ENCODE measurements at places on chromosomes 13 and 19.
A peak's percentile ranks its signal among the peaks of the same experiment; 100 is the strongest.

DNA sequence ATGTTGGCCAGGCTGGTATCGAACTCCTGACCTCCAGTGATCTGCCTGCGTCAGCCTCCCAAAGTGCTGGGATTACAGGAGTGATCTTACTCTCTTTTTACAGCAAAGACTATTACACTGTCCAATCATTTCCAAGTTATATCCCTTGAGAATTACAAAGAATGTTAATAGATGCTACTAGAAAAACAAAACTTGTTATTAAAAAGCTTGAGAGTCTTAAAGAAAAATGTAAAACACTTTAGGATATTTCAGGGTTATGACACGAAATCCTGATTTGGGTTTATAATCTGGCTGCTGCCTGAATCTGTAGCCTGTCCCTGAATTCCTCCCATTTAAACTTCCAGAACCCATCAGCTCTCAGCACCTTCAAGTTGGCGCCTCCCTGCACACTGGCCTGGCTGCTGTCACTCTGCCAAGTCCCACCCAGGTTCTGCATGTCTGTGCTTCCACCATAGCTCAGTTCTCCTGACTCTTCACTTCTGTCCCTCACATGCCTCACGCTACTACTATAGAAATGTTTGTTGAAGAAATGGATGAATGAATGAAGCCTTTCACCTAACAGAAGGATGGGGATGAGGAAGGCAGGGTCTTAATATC, 55.8 kb upstream of the RFXAP start:
- DNase-seq, result no peak

DNA sequence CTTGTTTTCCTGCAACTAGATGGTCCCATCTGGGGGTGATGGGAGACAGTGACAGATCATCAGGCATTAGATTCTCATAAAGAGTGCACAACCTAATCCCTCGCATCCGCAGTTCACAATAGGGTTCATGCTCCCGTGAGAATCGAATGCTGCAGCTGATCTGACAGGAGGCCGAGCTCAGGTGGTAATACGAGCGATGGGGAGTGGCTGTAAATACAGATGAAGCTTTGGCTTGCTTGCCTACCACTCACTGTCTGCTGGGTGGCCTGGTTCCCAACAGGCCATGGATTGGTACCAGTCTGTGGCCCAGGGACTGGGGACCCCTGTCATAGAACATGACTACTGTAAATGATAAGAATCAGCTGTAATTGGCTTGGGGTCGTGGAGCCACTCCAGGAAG, 28.0 kb downstream of the WDR88 start:
- DNase-seq, result no peak

GRCh38 chr13:113064534-113065405, 40.8 kb upstream of the F7 start:
- peak; percentile 42 for DNase-seq

DNA sequence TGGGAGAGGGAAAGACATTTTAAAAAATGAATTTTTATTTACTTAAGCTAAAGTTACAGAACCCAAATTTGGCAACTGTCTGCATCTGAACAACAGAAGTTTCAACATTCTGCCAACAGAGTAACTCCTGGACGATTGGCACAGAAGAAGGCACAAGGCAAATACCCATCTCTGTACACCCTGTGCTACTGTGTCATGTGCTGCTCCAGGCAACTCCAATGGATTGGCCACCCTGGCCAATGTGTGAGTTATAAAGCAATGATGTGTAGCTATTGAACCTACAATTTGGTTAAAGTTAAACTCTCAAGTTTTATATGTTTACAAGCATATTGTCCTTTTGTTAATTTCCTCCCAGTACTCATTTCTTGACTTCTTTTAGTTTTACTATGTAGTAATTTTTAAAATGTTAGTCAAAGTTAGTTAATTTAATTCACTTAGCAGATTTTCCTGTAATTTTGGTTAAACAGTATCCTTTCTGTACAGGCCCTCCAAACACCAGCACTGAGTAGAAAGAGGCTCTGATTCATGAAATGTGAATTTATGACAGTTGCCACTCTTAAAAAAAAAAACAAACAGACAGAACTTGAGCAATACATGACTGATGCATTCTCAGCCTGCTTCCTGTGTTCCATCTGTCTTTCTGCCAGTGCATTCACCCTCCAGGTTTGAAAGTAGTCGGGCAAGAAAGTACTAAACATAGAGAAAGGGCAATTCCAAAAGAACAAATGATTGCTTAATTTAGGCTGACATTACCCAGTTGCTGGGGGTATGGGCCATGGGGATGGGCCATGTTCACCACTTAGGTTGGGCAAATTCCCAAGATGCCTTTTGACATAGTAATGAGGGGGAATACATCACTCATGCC, 5.9 kb downstream of the STARD13 start:
- no peak for DNase-seq

- no peak for DNase-seq
Measured at GRCh38 chr19:54094426-54095000, 6.1 kb downstream of the OSCAR start.

- DNase-seq, result no peak
Measured at GRCh38 chr13:105847527-105848291, 687.8 kb downstream of the EFNB2 start.

DNA sequence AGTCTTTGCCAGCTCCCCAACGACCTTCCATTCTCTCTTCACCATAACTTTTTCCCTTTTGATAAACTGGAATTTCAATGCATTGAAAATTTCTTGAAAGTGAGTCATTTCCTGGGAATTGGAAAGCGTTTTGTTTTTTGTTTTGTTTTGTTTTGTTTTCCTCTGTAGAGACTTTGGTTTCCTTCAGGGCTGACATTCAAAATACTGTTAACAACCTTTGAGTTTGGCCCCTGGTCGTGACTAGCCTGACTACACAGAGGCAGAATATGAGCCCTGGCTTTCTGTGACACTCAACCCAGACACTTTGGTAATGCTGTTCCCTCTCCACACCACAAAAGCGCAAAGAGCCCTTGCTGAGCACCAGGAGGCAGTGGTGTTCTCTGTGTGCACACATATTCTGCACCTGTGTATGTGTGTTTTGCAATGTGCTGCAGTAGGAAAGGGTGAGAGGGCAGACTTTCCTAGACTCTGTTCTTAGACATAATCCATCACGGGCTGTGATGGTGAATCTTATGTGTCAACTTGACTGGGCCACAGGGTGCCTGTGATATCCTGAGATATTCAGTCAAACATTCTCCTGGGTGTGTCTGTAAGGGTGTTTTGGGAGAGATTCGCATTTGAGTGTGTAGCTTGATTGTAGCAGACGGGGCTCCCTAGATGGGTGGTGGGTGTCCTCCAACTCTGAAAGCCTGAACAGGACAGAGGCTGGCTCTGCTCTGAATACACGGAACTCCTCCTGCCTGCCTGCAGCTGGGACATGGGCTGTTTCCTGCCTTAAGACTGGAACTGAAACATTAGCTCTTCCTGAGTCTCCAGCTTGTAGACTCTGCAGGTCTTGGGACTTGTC, 29.5 kb upstream of the ANKRD10 start:
- peak; percentile 60 for DNase-seq

- no peak for DNase-seq
Measured at GRCh38 chr13:72567566-72567965, 159.9 kb downstream of the MZT1 start.

GRCh38 chr13:20412691-20413355, 112.8 kb downstream of the CRYL1 start:
- peak; percentile 15 for DNase-seq

- no peak for DNase-seq
Measured at GRCh38 chr19:48379058-48379457, 12.3 kb downstream of the KDELR1 start.

- no peak for DNase-seq
Measured at GRCh38 chr13:114047358-114047881, 73.5 kb upstream of the C13orf46 start.
